Calu3 (cell line): ENCODE measurements at places on chromosomes 3 and 15. TPM values are rescaled to one million over a fixed set of nuclear protein-coding genes. Genes with fewer than 3 reads are reported as not detected.

The GALNT15 gene
- total RNA-seq = not detected in 2 replicates

The EFCAB12 gene
- total RNA-seq = 0.42 and 0.54 TPM in 2 replicates

The MLF1 gene
- 53.0 and 53.1 TPM in 2 replicates for total RNA-seq

The SHC4 gene
- total RNA-seq = 1.2 and 1.9 TPM in 2 replicates

DNA sequence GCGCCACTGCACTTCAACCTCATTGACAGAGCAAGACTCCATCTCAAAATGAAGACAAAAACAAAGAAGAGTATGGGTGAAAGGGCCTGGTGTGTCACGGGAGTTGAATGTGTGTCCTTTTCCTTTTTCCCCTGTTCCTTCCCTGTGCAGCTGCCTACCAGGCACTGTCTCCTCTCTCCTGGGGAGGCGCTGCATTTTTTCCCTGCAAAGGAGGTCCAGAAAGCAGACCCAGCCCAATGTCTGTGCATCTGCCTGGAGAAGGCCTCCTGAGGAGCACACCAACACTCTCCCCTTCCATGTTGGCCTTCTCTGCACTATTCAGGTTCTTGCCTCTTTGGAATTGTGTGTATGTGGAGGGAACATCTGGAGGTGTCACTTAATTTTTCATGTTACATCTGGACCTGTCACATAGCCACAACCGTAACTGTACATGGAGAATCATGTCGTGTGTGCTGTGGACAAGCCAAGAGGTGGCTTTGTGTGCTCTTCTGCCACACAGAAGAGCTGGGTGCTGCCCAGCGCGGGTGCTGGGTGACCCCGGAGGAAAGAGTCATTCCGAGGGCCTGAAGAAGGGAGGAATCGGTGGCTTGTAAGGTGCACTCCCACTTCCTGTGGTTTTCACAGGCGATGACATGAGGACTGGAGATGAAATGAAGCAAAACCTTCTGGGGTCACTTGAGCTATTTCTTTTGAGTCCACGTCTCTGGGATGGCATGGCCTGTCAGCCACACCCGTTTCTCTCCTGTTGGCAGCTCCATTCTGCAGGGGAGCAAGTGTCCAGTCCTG lies 46.5 kb upstream of the CGNL1 start:
- H3K4me1 ChIP-seq = peaks cover 11% of the 10 kb centered on the region
- H3K36me3 ChIP-seq = peaks cover 10% of the 10 kb centered on the region
- peaks cover 34% of the 10 kb centered on the region for H3K27me3 ChIP-seq
- DNase-seq = no peak
- H3K27ac ChIP-seq = no peak overlapping the region

DNA sequence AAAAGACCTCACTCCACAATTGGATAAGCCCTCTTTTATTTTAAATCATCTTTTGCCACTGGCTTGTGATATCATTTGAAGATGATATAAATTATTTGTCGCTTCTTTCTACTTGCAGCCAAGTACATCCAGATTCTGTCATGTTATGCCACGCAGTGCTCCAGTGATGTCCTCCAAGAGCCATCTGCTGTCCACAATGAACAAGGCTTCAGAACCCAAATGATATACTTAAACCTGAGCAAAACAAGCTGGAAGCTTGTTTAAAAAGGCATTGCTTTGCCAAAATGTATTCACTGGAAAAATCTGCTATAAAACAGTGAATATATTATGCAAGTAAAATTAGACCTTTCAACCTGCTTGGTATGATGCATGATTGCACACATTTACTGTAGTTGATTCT lies 58.8 kb upstream of the ARL6 start:
- H3K27ac ChIP-seq = no peak overlapping the region
- no peak for DNase-seq
- no peaks in the 10 kb centered on the region for H3K27me3 ChIP-seq
- H3K36me3 ChIP-seq = no peaks in the 10 kb centered on the region
- H3K4me3 ChIP-seq = no peak overlapping the region

DNA sequence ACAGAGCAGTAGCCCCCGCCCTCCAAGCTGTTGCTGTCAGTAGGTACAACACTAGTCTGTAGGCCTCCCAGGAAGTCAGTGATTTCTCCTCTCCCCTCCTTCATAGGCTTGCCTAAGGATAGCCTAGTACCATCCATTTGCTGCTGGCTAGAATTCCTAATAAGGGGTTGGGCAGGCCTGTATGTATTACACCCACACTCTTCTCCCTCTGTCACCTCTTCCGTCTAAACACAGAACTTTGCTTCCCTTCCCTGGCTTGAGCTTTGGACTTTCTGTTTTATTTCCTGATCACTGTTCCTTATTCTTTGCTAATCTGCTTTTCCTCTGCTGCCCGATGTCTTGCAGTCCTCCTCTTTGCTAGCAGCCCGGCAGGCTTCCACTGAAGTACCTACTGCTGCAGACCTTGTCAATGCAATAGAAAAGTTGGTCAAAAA lies 93.4 kb upstream of the UMPS start:
- H3K27me3 ChIP-seq = no peaks in the 10 kb centered on the region
- peaks cover 4% of the 10 kb centered on the region for H3K36me3 ChIP-seq
- no peak overlapping the region for H3K4me3 ChIP-seq
- peaks cover 53% of the 10 kb centered on the region for H3K4me1 ChIP-seq
- H3K27ac ChIP-seq = no peak overlapping the region

GRCh38 chr15:83565553-83566159 lies 88.3 kb upstream of the ADAMTSL3 start:
- no peaks in the 10 kb centered on the region for H3K36me3 ChIP-seq
- H3K4me1 ChIP-seq = no peaks in the 10 kb centered on the region
- peak; percentile 34 for DNase-seq
- no peaks in the 10 kb centered on the region for H3K27me3 ChIP-seq

- H3K4me3 ChIP-seq = no peak overlapping the region
- DNase-seq = peak; percentile 37
- H3K27me3 ChIP-seq = no peaks in the 10 kb centered on the region
- peaks cover 29% of the 10 kb centered on the region for H3K4me1 ChIP-seq
Measured at GRCh38 chr3:132283440-132283839, 33.8 kb upstream of the ACP3 start.

GRCh38 chr3:7204848-7205156 lies 343.9 kb downstream of the GRM7 start:
- H3K4me3 ChIP-seq = peak overlapping the region; percentile 61
- H3K27ac ChIP-seq = peak overlapping the region; percentile 86
- DNase-seq = no peak
- no peaks in the 10 kb centered on the region for H3K36me3 ChIP-seq
- H3K4me1 ChIP-seq = peaks cover 38% of the 10 kb centered on the region
- H3K27me3 ChIP-seq = no peaks in the 10 kb centered on the region
